ENCODE measurements at places on chromosomes 1 and 21.

- no peak for DNase-seq
Observed at GRCh38 chr1:153790313-153790965, 15.2 kb downstream of the SLC27A3 start.

GRCh38 chr1:204791453-204792353 is 79.0 kb upstream of the NFASC start:
- peak; percentile 21 for DNase-seq

- no peak for DNase-seq
Observed at GRCh38 chr1:231274119-231274825, 33.3 kb downstream of the GNPAT start.

DNA sequence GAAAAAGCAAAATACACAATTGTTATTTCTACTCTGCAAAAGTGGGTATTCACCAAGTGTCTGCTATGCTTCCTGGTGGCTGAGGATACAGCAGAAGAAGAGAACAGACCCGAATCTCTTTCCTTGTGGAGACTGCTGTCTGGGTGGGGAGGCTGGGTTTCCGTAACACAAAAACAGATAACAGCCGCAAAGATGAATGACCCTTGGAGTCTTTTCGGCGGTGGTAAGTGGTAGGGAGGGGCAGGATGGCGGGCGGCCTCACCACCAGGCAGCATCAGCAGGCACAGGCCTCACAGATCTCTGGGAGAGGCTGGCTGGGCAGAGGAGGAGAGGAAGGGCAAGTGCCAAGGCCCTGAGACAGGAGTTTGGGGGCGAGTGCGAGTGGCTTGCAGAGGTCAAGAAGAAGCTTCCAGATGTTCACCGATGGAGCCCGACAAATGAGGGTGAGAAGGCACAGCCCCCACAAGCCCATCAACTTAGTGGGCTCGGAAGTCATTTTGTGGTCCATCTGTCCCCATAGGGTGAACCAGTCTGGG is 164.2 kb downstream of the RHOU start:
- DNase-seq: no peak

DNA sequence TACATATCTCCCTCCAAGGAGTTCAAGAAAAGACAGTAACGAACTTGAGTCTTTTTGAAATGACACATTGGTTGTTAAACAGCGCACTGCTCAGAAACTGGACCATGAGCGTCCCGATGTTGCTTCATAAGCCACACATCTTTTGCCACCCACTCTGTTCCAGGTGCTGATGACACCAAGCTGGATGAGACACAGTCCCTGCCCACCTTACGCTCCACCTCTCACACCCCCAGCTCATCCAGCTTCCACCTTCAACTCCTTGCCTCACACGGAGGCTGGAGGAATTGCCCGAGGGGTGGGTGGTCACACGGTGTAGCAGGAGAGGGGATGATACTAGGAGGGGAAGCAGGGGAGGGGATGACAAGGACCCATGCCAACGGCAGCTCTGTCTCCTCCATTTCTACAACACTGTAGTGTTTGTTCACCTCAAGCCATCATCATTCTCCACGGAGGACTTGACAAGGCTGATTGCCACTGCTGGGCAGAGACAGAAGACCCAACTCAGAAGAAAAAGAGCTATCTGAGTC is 148.5 kb upstream of the TNR start:
- no peak for DNase-seq

DNA sequence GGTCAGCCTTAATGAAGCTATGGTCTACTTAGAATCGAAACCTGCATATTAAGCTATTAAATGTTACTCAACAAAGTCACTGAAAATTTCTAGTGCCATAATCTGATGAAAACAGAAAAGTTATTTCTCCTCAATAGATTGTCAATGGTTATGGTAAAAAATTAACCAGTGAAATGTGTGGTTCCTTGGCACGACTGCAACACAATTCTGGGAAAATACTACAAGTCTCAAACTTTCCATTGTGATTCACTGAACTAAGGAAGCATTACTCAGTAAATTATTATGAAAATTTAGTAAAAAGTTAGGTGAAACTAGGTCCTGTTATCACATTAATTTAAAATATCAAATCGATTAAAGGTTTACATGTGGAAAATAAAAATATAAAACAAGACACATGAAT is 12.8 kb upstream of the OR2T10 start:
- DNase-seq: no peak

DNA sequence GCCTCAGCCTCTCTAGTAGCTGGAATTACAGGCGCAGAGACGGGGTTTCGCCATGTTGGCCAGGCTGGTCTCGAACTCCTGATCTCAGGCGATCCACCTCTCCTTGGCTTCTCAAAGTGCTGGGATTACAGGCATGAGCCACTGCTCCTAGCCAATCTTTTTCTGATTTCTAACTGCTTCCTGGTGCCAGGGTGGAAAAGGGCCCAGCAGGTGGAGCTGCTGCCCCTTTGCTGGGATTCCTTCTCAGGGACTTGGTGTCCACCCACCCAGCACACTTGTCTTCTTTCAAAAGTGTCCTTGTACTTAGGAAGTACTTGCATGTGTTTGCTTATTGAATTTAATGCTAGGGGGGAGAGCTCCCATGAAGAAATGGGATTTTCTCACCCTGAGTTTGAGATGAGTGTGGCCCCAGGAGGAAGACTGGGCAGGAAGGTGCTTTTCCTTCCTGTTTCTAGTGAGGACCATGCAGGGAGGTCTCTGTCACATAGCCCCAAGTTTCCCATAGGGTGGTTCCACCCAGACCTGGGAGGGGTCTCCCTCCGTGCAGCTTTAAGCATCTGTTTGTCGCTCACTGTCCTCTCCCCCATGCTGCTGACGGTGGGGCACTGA is 14.2 kb downstream of the UTP11 start:
- DNase-seq: no peak

- DNase-seq: peak; percentile 81
Observed at GRCh38 chr1:226677027-226678020, 61.8 kb downstream of the ITPKB start.

DNA sequence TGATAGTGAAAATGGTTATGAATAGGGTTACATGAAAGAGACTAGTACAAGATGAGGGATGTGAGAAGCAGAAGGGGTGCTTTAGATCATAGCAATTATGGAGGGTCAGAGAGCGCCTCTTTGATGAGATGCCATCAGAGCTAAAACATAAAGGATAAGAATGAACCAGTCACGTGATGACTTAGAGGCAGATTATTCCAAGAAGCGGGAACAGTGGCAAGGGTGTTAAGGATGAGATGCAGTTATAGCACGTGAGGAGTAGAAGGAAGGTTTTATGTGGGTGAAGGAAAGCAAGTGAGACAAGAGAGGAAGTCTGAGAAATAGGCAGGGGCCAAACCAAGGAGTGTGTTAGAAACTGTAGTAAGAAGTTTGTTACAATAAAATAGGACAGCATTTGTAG is 360.1 kb downstream of the DPYD start:
- no peak for DNase-seq

DNA sequence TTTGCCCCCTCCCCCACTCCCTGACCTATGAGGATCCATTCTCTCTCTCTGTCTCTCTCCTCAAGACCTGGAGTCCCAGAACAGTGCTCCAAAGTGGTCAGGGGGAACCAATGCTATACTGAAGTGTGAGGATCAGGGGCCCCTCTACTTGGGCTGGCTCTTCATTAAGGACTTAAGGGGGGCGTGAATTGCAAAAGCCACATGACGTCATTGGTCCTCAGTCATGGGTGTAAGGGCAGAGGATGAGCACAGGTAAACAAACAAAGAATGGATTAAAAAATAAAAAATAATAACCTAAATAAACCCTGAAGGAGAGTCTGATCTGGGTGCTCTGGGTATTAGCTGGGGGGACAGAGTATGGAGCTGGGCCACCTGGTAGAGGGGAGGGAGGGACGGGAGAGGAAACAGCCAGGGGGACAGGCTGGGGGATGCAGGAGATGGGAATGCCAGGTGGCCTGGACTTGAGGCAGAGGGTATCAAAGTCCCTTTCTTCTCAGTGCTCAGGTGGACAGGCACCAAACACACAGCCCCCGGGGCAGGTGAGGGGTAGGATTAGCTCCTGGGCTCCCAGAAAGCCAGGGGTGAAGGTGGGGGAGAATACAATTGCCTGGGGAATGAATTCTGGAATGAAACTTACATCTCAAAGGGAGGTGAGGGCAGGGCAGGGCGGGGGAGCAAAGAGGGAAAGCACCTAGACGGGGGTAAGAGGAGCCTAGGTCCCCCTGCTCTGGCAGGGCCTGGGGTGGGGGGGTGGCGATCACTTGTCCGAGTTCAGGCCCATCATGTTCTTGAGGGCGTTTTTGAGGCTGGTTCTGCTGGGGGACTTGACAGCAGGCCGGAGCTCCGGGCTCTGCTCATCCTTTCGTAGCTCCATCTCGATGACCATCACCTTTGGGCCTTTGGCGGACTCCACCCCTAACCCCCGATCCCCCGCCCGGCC is 4.6 kb downstream of the MPZ start:
- DNase-seq: no peak

- DNase-seq: no peak
Observed at GRCh38 chr21:40639616-40640194, 207.3 kb downstream of the DSCAM start.

GRCh38 chr1:40451238-40451585 is 936 bp downstream of the ZFP69B start:
- no peak for DNase-seq

DNA sequence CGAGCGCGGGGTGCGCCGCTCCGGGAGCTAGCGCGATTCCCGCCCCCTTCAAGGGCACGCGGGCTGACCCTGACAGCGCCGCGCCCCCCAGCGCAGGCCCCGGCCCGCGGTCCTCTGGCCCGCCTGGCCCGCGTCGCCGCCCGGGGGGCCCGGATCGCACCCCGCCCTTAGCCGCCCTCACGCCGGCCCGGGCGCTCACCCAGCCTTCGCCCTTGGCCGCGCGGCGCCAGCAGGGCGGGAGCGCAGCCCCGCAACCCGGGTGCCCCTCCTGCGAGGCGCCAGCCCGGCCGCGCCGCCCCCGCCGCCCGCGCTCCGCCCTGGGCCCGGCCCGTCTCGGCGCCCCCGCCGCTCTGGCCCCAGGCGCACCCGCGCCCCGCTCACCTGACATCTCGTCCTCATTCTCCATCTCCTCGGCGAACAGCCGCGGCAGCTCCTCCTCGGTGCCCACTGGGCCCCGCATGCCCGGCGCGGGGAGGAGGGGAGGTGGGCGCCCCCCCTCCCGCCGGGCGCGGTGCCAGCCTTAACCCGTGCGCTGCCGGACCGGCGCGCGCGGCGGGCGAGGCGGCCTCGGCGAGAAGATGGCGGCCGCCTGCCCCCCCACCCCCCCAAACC is 451 bp downstream of the CHD5 start:
- DNase-seq: no peak

DNA sequence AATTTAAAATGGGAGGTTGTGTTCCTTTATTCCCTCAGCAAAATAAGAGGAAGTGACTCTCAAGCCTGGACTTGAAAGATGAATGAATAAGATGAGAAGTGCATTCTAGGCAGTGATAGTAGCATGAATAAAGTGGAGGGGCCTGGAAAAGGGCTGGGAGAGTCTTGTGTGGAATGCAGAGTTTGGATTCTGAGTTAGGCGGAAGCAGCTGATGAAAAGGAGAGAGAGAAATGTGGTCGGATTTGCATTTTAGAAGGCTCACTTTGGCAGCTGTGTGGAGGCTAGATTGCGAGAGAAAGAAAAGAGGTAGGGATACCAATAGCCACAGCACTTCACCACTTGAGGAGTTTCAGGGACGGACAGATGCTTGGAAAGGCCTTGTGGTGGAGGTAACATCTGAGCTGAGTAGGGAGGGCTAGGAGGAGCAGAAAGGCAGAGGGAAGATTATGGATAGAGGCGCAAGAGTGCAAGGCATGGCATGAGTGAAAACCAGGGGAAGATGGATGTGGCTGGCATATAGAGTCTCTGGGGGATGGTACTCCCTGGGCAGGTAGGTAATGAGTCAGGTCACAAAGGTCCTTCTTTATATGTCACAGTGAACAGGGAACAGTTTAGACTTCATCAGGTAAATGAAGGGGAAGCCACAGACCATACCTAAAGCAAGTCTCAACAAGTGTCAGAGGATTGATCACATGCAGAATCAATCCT is 59.6 kb downstream of the ST3GAL3 start:
- no peak for DNase-seq

GRCh38 chr1:119286587-119287181 is 81.9 kb upstream of the HAO2 start:
- DNase-seq: no peak

DNA sequence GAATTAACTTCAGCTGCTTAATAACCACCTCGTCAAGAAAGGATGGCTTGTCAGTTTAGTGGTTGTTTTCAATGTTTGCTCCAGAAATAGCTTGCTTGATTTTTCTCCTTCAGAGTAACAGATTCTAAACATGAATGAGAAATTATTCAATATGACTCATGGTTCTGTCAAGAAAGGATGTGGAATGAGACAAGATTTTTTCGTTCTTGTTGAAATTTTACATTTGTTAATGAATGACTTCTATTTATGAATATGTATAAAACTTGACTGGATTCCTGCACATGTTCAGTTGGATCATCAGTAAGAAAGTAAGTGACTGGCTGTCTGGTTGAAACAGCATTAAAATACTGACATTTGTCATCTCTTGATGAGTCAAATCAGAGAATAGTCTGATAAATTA is 38.3 kb downstream of the IFI44 start:
- DNase-seq: no peak

DNA sequence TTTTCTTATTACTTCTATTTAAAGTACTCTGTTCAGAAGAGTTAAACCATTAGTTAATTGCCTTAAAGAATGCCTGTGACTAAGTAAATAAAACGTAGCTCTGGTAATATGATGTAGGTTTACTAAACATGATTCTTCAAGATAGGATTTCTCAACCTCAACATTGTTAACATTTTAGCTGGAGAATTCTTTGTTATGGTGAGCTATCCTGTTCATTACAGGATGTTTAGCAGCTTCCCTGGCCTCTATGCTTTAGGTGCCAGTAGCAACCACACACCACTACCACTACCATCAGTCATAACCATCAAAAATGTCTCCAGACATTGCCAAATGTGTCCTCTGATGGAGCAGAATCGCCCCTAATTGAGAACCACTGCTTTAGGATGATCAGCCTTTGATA is 10.7 kb downstream of the RPF1 start:
- no peak for DNase-seq

DNA sequence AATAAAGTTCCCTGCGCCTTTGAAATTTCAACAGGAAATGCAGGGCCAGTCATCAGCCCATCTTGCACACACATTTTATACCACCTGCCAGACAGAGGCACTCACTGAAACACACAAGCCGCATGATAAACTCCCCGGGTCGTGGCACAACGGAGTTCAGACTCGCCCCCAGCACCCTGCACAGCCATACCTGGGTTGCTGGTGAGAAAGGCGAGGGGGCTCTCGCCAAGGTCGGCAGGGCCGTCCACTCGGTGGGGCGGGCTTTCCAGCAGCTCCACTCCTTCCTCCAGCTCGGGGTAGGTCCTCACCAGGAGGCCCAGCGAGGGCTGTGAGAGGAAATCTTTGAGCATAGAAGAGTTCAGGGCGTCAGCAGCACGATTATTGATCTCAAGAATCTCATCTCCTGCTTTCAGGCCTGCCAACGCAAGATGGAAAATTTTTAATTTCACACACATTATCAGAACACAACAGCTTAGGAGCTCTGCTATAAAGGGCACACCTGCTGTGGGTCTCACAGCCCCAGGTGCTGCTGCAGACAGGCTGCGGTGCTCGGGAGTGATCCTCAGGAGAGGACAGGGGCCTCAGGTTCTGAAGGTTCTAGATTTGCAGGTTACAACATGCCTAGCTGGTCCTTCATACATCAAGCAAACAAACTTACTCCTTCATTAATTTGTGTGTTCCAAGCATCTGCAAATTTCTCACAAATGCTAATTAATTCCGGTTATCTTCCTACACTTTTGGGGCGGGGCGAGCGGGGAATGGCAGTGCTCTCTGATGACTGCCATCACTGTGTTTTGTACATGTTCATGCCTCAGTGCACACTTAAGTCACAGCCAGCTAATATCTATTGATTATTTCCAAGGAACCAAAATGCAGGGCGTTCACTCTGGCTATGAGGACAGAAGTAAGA is 144.2 kb upstream of the KRTAP19-8 start:
- no peak for DNase-seq
